ENCODE measurements at places on chromosomes 16 and 17.

DNA sequence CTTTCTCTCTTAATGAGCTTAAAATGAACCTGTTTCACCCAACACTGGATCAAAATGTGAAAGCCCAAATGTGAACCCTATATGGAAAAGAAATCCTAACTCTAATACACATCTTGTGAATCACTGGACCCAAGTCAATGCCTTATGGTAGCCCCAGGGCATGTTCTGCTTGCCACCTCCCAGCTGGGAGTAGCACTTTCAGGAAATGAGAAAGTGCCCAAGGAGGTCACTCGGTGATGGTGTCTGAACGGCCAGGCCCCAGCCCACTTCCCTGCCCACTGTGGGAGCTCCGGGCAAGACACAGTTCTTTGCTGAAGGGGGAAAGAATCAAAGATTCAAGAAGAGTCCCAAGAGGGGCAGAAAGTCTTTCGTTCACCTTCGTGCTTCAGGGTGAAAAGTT lies 46.1 kb downstream of the GTF3C1 start:
- DNase-seq: no peak

- no peak for DNase-seq
Observed at GRCh38 chr17:80605326-80606066, 60.9 kb downstream of the RPTOR start.

GRCh38 chr17:6599364-6599763 lies 41.1 kb downstream of the KIAA0753 start:
- DNase-seq: no peak

DNA sequence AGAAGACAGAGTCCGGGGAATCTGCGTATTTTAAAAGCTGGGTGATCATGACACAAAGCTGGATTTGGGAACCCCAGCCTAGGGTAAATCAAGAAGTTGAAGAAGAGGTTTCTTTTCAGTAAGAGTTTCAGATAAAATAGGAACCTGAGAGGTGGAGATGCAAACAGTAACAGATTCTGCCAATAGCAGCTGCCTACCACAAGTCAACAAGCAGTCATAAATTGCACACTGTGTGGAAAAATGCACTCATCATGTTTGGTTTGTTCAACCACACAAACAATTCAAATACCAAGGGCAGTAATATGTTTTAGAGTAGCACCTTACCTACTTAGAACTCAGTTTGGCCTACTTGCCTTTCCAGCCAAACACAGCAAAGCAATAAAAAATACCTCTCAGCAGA lies 14.0 kb downstream of the MYO1D start:
- no peak for DNase-seq

- no peak for DNase-seq
Observed at GRCh38 chr17:2946144-2946543, 117.3 kb downstream of the OR1D5 start.

DNA sequence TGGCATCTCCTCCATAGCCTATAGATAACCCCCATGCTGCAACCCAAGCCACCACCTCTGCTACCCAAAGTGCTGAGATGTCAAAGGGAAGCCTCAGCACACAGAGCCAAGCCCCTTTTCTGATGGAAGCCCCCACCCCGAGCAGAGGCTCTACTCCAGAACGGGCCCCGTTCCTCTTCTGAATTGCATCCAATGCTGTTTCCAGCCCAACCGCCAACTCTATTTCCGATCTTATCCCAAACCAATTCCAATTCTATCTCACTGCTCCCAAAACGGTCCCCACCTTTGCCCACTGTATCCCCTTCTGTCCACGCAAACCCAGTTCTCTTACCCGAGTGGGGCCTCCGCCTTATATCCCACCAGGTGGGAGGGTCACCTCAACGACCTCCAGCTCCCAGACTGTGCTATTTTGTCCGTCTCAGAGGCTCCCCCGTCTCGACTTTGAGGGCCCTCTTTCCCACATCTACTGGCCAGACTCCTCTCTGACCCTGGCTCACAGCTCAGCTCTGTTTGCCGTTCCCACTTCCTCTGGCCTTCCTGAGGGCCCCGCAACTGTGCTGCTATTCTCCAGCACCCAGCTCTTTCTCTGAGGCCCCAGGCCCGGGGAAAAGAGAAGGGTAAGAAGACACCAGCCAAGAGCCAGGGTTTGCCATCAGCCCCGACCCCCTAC lies 487 bp downstream of the SRL start:
- DNase-seq: no peak

- no peak for DNase-seq
Observed at GRCh38 chr16:69566240-69566980, 644 bp downstream of the NFAT5 start.

DNA sequence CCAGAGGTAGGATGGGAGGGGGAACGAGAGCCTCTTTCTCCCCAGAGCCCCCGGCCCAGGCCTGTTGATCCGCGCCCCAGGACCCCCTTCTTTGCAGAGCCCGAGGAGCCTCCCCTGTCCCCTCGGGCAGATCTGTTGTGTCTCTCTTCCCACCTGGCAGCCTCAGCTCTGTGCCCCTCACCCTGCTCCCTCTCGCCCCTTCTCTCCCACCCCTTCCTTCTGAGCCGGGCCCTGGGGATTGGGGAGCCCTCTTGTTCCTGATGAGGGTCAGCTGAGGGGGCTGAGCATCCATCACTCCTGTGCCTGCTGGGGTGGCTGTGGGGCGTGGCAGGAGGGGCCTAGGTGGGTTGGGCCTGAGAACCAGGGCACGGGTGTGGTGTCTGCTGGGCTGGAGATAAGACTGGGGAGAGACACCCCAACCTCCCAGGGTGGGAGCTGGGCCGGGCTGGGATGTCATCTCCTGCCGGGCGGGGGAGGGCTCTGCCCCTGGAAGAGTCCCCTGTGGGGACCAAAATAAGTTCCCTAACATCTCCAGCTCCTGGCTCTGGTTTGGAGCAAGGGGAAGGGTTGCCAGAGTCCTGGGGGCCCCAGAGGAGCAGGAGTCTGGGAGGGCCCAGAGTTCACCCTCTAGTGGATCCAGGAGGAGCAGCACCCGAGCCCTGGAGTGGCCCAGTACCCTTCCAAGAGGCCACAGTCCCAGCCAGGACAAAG lies 65.4 kb downstream of the MRC2 start:
- DNase-seq: no peak

DNA sequence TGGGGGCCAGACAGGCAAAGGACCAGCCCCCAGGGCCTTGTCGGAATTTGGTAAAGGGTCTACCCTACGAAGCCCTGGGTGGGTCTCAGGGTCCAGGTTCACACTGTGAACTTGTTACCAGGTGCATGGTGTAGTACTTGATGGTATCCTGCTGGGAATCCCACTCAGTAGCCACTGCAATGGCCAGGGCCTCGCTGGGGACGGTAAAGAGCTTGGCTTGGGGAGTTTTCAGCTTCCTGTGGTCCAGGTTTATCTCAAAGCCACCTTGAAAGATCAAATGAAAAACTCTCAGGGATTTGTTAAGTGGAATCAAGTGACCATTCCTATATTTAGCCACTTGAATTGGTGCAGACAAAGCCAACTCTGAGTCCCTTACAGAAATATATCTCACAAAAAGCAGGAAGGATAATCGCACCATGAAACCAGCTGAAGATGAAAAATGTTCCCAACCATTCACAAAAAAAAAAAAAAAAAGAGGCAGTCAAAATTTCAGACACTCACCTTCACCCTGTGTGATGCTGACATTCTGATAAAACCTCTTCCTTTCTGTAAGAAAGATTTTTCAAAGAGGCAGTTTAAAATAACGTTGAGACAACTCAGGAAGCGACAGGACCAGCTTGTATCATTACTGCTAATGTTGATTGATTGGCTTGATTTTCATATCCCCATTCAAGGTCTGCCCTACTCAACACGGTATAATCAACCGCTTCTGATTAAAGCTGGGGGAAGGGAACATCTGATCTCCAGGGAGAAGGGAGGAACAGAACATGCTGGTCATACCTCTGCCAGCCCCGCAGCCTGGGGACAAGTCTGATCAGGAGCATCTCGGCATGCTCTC lies 10.6 kb downstream of the ATPAF2 start:
- DNase-seq: no peak

- no peak for DNase-seq
Observed at GRCh38 chr16:86884390-86884650, 306.0 kb downstream of the FOXL1 start.

DNA sequence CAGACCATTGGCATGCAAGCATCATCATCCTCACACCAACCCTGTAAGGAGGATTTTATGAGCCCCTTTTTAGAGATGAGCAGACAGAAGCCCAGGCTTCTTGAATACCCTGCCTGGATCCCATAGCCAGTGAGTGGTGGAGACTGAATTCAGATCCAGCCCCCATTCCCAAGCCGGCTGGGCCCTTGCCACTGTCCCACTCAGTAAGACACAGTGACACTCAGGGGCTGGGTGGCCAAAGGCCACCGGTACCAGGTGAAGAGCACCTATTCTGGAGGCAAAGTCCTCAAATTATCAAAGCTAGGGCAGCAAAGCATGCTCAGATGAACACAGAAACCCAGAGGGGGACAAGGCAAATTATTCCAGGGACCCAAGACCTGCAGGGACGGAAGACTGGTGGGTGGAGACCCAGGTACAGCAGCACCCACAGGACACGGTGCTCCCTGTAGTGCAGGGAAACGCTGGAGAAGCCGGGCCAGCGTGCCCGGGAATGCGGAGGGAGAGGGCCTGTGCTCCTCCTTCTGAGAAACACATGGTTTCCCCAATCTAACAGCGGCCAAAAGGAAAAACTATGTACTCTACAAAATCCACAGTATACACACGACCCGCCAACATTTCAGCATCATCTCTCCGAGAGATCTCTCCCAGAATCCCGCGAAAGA lies 33.2 kb upstream of the CRHR1 start:
- DNase-seq: no peak

- peak; percentile 16 for DNase-seq
Observed at GRCh38 chr16:49489686-49490320, 116.2 kb downstream of the C16orf78 start.

DNA sequence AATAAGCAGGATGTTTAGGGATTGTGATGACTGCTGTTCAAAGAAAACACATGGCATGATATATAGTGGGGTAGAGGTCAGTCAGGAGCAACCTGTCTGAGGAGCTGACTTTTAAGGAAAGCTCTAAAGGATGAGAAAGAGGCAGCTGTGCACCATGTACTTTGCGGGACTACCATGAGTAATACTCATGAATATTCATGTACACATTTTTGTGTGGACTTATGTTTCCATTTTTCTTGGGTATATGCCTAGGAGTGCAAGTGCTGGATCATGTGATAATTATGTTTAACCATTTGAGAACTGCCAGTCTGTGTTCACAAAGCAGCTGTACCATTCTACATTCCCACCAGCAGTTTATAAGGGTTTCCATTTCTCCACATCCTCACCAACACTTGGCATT lies 35.8 kb downstream of the BEAN1 start:
- DNase-seq: no peak

GRCh38 chr17:15892244-15892643 lies 52.7 kb upstream of the ADORA2B start:
- DNase-seq: no peak

- DNase-seq: no peak
Observed at GRCh38 chr16:86299882-86300610, 210.3 kb upstream of the FOXF1 start.

DNA sequence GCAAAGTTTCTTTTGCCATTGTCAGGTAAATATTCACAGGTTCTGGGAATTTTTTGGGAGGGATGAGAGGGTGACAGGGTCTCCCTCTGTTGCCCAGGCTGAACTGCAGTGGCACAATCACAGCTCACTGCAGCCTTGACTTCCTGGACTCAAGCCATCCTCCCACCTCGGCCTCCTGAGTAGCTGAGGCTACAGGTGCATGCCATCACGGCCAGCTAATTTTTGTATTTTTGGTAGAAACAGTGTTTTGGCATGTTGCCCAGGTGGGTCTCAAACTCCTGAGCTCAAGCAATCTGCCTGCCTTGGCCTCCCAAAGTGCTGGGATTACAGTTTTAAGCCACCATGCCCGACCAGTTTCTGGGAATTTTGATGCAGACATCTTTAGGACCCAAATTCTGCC lies 53.0 kb downstream of the IQCK start:
- DNase-seq: no peak

DNA sequence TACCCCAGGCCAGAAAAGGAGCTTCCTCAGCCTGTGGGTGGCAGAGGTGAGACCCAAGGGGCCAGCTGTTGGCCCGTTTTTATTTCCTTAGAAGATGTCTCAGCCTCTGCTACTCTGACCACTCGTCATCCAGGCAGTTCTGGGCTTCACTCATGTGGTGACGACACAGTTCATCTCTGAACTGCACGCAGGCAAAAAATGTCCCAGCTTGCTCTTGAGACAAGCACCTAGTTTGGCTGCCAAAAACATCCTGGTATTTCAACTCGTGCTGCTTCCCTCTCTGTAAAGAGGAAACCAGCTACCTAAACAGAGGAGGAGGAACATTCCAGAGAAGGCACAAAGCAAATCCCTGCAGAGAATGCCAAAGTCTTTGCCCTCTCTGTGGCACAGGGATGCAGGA lies 125.7 kb downstream of the XYLT1 start:
- no peak for DNase-seq

DNA sequence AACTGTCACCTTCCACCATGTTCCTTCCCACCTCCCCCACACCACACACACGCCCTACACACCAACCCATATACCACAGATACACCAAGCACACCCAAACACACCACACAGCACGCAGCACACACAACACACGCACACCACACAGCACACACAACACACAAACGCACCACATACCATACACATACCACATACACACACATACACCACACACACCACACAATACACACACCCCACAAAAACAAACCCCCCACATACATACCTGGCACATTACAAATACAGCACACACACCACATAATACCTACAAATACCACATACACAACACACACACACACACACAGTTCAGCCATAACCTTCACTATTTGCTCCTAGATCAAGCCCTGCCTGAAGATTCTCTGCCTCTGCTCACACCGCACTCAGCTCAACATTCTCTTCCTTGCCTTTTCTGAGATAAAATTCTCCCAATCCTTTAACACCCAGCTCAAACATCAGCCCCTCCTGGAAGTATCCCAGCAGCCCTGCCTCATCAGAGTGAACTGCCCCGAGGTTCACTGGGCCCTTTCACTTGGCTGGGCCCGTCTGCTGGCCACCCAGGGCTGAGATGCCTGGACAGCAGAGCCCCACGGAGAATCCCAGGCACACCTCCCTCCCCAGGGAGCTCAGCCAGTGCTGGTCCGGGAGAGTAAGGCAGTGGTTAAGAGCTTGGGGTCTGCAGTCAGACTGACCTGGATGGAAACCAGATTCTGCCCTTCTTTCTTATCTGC lies 31.9 kb upstream of the CPNE2 start:
- DNase-seq: no peak
